ENCODE measurements at places on chromosomes 11 and 22.

DNA sequence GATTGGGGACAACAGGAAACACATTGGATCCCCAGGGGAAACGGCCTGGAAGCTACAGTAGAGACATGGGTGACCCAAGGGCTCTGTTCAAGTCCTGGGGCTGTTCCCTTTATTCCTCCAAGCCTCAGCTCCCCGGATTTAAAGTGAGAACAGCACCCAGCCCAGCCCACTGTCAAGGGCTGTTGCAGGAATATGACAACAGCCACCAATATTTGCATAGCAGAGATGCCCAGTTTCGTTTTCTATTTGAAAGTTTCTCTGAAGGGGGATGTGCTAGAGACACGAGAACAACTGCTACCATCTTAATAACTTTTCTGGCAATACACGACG is 81.1 kb upstream of the WNT7B start:
- DNase-seq: peak; percentile 80

DNA sequence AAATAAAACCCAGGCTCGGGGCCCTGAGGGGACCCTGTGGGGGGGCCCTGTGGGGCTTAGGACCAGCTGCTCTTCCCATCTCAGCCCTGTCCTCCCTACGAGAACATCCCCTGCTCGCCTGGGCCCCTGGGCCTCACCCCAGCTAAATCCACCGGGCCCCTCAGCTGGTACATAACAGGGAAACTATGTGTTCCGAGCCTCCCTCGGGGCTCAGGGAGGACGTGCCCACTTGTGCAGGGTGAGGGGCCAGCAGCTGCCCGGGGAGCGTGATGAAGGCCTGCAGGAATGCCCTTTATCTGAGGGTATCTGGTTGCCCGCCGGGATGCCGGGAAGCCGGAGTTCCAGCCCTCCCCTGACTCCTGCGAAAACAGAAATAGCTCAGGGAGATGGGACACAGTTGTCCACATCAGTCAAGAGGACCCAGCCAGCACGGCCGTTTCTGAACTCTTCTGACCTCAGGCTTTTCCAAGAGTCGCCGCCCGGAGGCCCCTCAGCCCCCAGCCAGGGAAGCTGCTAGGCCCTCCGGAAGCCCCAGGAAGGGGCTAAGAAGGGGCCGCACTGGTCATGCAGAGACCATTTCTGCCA is 20.6 kb downstream of the MRPL23 start:
- DNase-seq: no peak

DNA sequence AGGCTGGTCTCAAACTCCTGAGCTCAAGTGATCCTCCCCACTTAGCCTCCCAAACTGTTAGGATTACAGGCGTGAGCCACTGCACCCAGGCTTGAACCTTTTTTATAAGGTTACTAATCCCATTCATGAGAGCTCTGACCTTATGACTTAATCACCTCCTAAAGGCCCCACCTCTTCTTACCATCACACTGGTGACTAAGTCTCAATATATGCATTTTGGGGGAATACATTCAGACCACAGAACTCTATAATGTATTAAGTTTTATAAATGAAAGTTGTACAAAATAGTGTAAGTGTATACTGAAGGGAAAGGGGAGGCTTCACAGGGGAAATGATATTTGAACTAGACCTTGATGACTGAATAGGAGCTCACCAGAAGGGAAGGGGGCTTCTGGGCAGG is 28.4 kb upstream of the RBFOX2 start:
- no peak for DNase-seq

DNA sequence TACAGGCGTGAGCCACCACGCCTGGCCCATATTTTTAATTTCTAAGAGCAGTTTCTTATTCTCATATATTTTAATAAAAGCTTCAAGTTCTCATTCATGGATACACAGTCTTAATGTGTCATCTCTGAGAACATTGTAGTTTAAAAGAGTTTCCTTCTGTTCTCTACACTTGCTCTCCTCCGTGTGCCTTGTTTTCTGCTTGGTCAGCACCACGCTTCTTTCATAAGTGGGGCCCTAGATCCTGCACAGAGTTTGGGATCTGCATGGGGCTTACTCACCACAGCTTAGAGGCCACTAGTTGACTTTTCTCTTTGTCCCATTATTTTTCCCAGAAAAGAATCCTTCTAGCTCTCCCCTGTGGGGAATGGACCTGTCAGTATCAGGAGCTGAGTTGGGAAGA is 58.8 kb downstream of the PPP6R2 start:
- DNase-seq: no peak

GRCh38 chr11:61635787-61636186 is 44.4 kb upstream of the DAGLA start:
- no peak for DNase-seq

Measured in NCI-H1105 treated with DMSO at 0.1 percent for 48 hours (cell line).